NCI-H446 (cell line): ENCODE measurements at places on chromosomes 11 and 22.

DNA sequence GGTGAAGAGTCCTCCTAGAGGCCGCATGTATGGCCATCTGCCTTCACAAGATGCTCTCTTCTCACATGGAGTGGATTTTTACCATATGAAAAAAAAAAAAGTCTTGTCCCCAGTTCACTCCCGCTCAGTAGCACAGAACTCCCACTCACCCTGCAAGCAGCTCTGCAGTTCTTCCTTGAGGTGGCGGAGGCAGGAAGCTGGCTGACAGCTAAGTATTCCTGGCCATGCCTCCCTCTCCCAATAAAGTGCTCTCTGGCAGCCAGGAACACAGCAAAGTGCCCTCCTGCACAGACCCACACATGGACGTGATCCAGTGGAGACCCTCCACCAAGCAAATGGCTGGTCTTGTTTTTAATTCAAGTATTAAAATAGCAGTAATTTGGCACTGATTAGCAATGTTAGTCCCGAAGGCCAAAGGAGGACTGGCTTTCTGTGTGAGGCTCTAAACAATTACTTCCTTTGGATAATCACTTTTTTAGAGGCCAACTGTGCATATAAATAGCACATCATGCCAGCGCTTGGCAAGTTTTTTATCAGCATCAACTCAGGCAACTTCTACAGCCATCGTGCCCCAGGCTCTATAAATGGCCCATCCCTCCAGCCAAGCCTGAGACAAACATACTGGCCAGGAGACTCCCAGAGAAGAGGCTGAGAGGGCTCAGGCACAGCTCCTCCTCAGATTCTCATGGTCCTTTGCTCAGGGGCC, 413.6 kb downstream of the OPCML start:
- no peak for DNase-seq

- no peak for DNase-seq
These were observed 48.3 kb downstream of the ARHGEF12 start for GRCh38 chr11:120384476-120384875.

DNA sequence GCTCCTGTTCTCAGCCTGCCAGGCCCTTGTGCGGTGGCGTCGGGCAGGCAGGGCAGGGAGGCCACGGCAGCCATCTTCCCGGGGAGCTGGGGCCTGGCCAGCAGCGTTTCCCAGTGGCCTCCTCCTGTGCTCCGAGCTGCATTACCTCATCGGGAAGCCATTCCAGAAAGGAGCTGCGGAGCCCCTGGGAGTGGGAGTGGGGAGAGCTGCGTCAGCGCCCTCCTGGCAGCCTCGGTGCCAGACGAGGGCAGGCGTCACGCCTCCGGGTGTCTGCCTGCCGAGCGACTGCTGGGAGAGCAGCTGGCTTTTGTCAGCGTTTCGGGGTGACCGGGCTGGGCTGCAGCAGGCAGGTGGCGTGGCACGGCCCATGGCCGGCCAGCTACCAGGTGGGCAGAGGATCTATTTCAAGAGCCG, 30.9 kb upstream of the WNT7B start:
- DNase-seq, result no peak

- no peak for DNase-seq
These were observed 17.2 kb downstream of the KIAA1671 start for GRCh38 chr22:24969560-24970301.

DNA sequence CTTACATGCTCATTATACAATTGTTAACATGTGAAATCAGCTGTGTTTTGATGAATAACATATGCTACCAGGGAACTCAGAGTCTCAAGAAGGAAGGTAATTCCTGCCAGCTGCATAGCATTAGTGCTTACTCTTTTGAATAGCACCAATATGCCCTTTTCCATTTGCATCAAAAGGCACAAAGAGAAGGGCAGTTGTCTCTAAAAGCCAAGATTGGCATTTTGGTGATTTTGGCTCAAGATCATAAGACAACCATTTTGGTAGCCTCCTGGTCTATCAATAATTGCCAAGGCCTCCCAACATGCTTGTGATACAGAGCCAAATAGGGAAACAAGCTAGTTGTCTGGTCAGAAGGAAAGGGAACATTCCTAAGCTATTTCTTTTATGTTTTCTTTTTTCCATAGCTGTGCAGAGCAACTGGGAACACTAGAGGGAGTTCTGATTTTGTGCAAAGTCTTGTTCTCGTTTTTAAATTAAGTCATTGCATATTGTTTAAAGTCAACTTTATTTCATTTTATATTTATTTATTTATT, 416.7 kb upstream of the CHORDC1 start:
- DNase-seq, result peak; percentile 58

GRCh38 chr11:44010789-44011251, 37.0 kb upstream of the ACCSL start:
- no peak for DNase-seq

DNA sequence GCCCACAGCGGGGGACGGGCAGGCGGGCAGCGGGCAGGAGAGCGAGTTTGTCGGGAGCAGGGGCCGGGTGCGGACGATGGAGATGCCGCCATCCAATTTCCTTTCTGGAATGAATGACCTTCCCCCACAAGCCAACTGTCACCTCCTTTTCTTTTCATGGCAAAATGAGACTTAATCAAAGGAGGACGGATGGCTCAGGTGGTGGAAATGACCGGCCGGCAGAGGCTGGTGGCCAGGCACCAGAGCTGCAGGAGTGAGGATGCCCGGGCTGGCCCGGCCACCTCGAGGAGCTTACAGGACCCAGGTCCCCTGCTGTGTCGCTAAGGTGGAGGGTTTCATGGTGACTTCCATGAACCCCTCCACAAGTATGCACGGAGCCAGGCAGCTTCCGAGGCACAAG, 11.7 kb downstream of the SHISAL1 start:
- DNase-seq, result no peak

- DNase-seq, result no peak
These were observed 78.6 kb upstream of the CLMP start for GRCh38 chr11:123273616-123274015.

DNA sequence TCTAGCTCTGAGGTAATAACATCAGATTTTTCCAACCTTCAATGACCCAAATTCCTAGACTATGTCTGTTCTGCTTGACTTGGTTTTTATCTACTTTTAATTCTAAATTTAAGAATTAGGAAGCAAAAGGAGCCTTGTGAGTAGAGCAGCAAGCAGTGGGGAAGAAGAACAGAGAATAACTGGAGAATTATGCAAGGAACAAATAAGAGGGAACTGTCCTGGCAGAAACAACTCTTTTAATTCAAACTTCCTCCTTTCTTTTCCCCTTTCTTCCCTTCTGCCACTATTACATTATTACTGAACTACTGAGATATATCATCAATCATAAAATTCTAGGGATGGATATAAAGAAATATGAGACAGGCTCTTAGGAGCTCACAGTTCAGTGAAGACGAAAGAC, 276.1 kb downstream of the SBF2 start:
- DNase-seq, result no peak

- no peak for DNase-seq
These were observed 123.8 kb downstream of the MICAL2 start for GRCh38 chr11:12234221-12234620.

DNA sequence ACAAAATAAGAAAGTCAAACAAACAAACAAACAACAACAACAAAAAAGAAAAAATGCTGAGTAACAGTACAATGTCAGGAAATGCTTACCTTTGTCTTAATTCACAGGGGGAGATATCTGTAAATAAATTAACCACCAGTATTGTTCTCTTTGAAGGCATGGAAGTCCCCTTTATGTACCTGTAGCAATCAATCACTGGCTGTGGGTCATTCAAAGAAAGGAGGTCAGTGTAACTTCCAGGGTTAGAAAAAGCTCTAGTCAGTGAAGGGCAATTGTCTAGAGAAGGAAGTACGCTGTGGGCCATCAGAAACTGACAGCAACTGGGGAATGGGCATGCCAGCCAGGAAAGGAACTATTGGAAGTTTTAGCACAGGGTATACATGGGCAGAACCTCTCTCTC, 121.5 kb upstream of the LUZP2 start:
- no peak for DNase-seq
